Activated naive CD8-positive, alpha-beta T cell treated with anti-CD3 and anti-CD28 coated beads for 36 hours (primary cell): ENCODE measurements at places on chromosomes 3 and 15.

GRCh38 chr3:57026944-57027343 is 33.5 kb upstream of the SPATA12 start:
- no peaks in the 10 kb centered on the region for H3K4me1 ChIP-seq
- H3K36me3 ChIP-seq = no peaks in the 10 kb centered on the region
- no peaks in the 10 kb centered on the region for H3K27me3 ChIP-seq
- H3K27ac ChIP-seq = no peak overlapping the region
- H3K4me3 ChIP-seq = no peak overlapping the region

- no peak for DNase-seq
- H3K27me3 ChIP-seq = no peaks in the 10 kb centered on the region
- H3K36me3 ChIP-seq = no peaks in the 10 kb centered on the region
- H3K4me3 ChIP-seq = no peak overlapping the region
- no peak overlapping the region for H3K27ac ChIP-seq
- H3K4me1 ChIP-seq = no peaks in the 10 kb centered on the region
Observed at GRCh38 chr3:136780741-136781140, 28.6 kb upstream of the STAG1 start.

GRCh38 chr15:89364741-89365450 is 30.3 kb upstream of the POLG start:
- peaks cover 11% of the 10 kb centered on the region for H3K4me1 ChIP-seq
- H3K27me3 ChIP-seq = peaks cover 92% of the 10 kb centered on the region
- no peaks in the 10 kb centered on the region for H3K36me3 ChIP-seq
- DNase-seq = no peak
- H3K4me3 ChIP-seq = no peak overlapping the region

DNA sequence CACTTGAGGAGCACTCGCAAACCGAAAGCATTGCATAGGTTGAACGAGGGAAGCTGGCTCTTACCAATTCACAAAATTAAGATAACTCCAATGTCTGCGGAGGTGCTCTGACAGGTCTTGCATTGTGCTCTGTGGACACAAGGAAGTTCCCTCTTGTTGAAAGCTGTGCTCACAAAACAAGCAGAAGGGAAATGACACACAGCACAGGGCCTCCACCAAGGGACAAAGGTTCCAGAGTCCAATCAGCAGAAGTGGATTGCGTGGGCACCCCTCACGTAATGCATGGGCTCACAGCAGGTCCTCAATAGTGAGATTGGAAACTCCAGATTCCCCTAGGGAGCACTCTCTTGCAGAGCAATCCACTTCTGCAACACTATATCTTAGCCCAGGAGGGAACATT is 89.9 kb downstream of the ATP10A start:
- DNase-seq = no peak
- H3K4me3 ChIP-seq = no peak overlapping the region
- peaks cover 11% of the 10 kb centered on the region for H3K4me1 ChIP-seq
- no peaks in the 10 kb centered on the region for H3K36me3 ChIP-seq

DNA sequence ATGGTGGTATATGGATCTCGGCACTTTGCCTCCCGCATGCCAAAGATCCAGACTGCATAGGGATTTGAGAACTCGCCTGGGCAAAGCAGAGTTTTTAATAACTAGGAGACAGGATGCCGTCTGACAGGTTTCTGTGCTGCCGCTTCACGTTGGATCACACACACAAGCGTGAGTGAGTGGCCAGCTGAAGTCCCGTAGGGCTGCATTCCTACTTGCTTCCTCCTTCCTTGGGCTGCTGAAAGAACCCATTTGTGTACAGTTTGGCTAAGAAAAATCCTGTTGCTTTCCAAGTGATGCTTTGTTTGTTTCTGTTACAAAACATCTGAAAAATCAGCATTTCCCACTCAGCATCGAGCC is 604.3 kb upstream of the CFAP20DC start:
- H3K27me3 ChIP-seq = no peaks in the 10 kb centered on the region
- H3K4me1 ChIP-seq = no peaks in the 10 kb centered on the region
- H3K36me3 ChIP-seq = peaks cover 2% of the 10 kb centered on the region
- DNase-seq = no peak

DNA sequence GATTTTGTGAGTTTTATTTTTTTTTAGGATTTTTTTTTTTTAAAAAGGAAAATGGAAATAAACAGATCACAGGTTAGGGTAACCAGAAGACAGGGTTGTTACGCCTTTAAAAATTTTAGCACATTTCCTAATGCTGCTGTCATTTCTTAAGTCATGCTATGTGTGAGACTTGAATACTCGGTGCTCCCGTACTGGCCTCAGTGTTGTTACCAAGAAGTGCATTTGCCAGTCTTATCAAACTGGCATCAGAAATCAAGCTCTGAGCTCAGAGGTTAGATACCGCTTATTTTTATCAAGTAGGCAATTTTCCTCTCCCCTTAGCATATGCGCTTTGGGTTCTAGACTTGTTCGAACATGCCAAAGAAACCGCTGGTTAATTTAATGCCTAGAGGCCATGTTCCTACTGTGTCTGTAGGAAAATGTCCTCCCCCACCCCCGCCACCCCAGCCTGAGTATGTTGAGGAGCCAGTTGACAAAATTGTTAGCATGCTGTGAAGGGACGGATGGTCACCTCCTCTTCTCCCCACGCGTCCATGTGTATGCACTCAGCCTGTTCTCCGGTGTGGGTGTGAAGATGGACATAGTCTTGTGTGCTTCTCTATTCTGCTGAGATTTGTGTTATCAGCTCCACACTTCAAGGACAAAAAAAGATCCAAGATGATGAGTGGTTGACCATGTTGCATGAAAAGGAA is 88.9 kb downstream of the ITPR1 start:
- H3K36me3 ChIP-seq = peaks cover 1% of the 10 kb centered on the region
- H3K4me1 ChIP-seq = peaks cover 45% of the 10 kb centered on the region
- H3K27me3 ChIP-seq = no peaks in the 10 kb centered on the region
- no peak overlapping the region for H3K27ac ChIP-seq
- H3K4me3 ChIP-seq = no peak overlapping the region

DNA sequence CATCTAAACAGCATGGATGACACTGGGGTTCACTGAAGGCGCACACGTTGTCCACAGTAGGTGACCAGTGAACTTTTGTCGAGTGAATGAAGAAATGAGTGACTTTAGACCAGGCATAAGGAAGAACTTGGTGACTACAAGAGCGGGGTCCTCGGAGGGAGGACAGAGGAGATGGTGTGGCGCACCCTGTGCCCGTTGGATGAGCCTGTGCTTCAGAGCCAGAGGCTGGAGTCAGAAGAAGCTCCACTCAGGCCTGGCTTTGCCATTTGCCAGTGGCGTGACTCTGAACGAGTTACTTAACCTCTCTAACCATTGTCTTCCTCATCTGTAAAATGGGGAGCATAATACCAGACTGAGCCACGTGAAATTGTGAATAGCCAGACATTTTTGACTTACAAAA is 42.2 kb downstream of the MUC4 start:
- peaks cover 3% of the 10 kb centered on the region for H3K27me3 ChIP-seq
- no peak overlapping the region for H3K27ac ChIP-seq
- no peak for DNase-seq
- peaks cover 2% of the 10 kb centered on the region for H3K4me1 ChIP-seq
- H3K36me3 ChIP-seq = no peaks in the 10 kb centered on the region

- H3K4me1 ChIP-seq = peaks cover 31% of the 10 kb centered on the region
- no peak overlapping the region for H3K27ac ChIP-seq
- no peak overlapping the region for H3K4me3 ChIP-seq
Observed at GRCh38 chr3:196073255-196073753, 8.6 kb downstream of the TFRC start.

GRCh38 chr3:159854500-159855124 is 134.0 kb upstream of the IL12A start:
- no peaks in the 10 kb centered on the region for H3K36me3 ChIP-seq
- H3K27me3 ChIP-seq = peaks cover 25% of the 10 kb centered on the region
- H3K27ac ChIP-seq = no peak overlapping the region
- no peak overlapping the region for H3K4me3 ChIP-seq
- DNase-seq = no peak

DNA sequence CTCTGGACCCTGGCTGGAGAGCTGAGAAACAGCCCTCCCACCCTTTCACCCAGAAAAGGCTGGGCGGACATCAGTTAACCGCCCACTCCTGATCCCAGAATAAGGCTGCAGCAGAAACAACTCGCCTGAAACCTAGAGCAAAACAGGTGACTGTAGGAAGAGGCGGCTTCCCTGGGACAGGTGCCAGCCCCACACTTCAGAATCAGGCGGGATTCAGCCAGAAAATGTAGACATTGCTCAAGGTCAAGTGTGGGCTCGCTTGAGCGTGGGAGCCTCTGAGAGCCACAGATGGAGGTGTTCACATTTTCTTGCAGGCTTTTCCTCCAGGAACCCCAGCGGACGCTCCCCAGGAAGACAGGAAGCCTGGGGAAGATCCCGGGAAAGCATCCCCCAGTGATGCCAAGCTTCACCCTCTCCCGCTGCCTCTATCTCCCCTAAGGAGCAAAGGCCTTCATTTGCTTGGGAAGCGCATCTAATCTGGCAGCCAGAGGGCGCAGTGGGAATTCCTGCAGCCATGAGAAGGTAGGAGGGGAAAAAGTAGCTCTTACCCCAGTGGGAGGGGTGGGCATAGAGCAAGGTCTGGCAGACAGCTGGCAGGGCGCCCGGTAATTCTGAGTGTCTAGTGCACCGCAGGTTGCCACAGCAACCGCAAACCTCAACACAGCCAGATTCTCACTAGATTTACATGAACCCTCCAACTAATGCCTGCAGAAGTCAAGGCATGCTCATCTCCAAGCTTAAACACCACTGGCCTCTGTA is 77.7 kb downstream of the OCA2 start:
- H3K36me3 ChIP-seq = no peaks in the 10 kb centered on the region
- H3K4me1 ChIP-seq = no peaks in the 10 kb centered on the region

- no peak overlapping the region for H3K4me3 ChIP-seq
- no peak overlapping the region for H3K27ac ChIP-seq
- peaks cover 5% of the 10 kb centered on the region for H3K27me3 ChIP-seq
- no peaks in the 10 kb centered on the region for H3K4me1 ChIP-seq
Observed at GRCh38 chr3:190249414-190249813, 72.8 kb downstream of the CLDN1 start.

- H3K27me3 ChIP-seq = peaks cover 13% of the 10 kb centered on the region
- H3K36me3 ChIP-seq = no peaks in the 10 kb centered on the region
- H3K4me1 ChIP-seq = no peaks in the 10 kb centered on the region
- no peak for DNase-seq
Observed at GRCh38 chr3:70531063-70531657, 218.7 kb upstream of the MDFIC2 start.
